ENCODE measurements at places on chromosomes 13 and 19.

DNA sequence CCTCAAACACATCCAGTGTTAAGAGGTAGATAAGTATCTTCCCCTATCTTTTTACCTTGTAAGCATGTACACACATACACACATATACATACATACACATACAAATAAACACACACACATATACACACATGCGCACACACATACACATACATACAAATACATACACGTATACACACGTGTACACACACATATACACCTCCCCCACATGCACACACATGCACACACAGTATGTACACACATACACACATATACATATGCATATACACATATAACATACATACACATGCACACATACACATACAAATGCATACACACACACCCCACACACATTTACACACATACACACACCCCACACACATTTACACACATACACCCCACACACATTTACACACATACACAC, 24.1 kb downstream of the ADGRE1 start:
- no peak for DNase-seq

DNA sequence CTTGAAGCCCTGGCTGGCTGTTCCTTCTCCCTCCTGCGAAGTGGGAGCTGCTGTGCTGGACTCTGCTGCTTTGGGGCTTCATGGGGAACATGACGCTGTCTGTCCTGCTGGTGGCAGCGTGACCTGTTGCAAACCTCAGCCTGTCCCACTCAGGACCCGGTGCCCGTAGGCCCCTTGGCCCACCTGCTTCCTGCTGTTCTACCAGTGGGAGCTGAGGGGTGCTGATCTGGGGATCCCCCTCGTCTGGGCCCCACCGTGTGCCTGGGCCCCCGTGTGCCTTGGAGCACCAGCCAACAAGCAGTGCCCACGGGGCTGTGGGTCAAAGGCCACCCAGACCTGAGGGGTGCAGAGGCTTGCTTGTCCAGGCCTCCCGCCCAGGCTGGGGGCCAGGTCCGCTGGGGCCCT, 5.3 kb downstream of the SPPL2B start:
- DNase-seq = no peak

- DNase-seq = no peak
Observed at GRCh38 chr13:73325723-73326558, 267.1 kb downstream of the KLF5 start.

- no peak for DNase-seq
Observed at GRCh38 chr19:36246006-36246481, 31.1 kb downstream of the ZNF146 start.

DNA sequence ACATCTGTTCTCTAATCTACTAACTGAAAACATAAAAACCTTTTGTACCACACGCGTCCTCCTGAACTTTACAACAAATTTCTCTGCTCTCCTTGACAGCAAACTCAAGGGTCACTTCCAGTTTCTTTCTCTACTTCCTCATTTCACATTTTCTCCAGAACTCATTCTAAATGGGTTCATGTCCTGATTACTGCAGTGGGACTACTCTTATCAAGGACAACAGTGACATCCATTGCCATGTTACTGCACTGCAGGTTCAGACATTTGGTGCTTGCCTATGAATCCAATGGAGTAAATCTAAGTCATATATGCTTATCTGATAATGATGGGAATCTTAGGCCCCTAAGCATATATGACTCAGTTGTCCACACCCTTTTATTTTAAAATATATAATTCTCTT, 35.3 kb downstream of the FPR3 start:
- DNase-seq = no peak

DNA sequence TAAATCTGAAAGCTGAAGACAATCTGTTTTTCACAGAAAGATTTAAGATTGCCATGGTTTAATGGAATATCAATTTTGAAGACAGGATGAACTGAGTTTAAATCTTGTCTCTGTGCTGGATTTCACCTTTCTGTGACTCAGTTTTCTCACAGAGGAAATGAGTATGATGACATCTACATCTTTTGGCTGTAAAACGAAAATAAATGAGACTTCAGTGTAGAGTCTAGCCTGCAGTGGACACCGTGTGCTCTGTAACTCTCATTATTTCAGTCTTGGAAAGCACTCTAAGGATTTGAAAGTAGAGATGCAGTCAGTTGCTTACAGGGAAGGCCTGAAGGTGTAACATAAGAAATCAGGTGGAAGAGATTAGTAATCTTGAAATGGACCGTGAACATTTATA, 150.4 kb downstream of the NALCN start:
- DNase-seq = no peak

- no peak for DNase-seq
Observed at GRCh38 chr13:101755228-101755887, 302.9 kb downstream of the ITGBL1 start.

- no peak for DNase-seq
Observed at GRCh38 chr13:109096101-109096500, 466.7 kb downstream of the MYO16 start.

DNA sequence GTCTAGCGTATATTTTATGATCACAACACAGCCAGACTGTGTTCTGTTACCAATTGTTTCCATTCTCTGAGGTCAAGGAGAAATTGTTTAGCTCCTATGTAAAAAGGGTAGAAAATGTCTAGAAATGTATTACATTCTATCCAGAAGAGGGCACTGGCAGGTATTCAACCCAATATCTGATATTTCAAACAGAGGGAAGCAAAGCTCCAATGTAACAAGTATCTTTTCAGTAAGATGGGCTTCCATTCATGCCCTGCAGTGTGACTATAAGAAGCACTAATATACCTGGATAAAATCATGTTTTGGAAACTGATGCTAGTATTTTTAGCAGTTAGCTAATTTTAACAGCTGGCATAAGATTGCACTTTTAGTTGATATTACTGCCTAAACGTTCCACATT, 312.7 kb downstream of the FGF14 start:
- DNase-seq = no peak

GRCh38 chr19:3606174-3606689, 443 bp downstream of the TBXA2R start:
- peak; percentile 85 for DNase-seq

Data from spleen (tissue), 13 donors.